Aorta (tissue), 5 donors: ENCODE measurements at places on chromosomes 5 and 9. TPM values are rescaled to one million over a fixed set of nuclear protein-coding genes. Genes with fewer than 3 reads are reported as not detected.
A peak's percentile ranks its signal among the peaks of the same experiment; 100 is the strongest.

DNA sequence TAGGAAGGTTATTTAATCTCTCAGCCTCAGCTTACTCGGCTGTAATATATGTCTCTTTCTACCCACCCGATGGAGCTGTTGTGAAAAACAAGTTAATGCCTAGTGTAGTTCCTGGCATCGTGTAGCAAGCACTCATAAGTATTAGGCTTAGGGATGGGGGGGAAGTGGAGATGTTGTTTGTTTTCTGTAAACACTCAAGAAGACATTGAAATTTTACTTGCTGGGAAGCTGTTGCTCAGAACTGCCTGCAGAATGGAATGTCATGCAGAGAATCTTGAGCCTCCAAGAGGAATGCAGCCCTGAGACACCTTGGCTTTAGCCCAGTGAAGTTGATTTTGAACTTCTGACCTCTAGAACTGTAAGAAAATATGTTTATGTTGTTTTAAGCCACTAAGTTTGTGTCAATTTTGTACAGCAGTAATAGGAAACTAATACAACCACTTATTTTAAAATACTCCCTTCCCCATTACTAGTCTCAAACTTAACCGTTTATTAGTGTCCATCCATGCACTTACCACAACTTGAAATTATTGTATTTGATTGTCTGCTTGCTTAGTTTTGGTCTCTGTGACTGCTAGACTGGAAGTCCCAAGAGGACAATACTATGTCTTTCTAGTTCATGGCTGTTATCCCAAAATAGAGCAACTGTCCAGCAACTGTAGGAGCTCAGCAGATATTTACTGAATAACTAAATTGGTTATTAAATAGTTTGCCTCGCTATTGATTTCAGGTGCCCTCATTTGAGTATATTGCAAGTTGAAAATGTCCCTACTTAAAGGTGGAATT, 53.8 kb downstream of the MFAP3 start:
- no peak for DNase-seq

- no peak for DNase-seq
Observed at GRCh38 chr9:92406477-92406876, 2.1 kb upstream of the OGN start.

Gene MYO10
- 5.3 TPM for polyA plus RNA-seq

GRCh38 chr9:97723819-97724218, 26.7 kb upstream of the XPA start:
- no peak for DNase-seq

DNA sequence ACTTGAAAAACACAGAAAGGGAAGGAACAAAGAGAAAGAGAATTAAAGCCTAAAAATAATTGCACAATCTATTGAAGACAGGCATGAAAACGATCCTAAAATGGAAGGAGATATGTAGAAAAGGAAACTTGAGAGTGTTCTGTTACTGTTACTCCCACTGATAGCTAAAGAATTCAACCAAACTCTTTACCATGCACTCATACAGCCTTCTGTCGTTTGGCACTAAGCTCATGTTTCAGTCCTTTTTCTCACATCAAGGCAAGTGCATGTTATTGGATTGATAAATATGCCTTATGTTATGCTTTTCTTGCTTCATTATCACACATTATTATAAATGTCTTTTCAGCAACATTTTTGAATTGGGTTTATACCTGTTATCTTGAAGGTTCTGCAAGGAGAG, 696.5 kb downstream of the EFNA5 start:
- no peak for DNase-seq

GRCh38 chr5:54249210-54250028, 61.0 kb downstream of the ARL15 start:
- DNase-seq: peak; percentile 48

Gene ZNF618
- 4.9 TPM for polyA plus RNA-seq

DNA sequence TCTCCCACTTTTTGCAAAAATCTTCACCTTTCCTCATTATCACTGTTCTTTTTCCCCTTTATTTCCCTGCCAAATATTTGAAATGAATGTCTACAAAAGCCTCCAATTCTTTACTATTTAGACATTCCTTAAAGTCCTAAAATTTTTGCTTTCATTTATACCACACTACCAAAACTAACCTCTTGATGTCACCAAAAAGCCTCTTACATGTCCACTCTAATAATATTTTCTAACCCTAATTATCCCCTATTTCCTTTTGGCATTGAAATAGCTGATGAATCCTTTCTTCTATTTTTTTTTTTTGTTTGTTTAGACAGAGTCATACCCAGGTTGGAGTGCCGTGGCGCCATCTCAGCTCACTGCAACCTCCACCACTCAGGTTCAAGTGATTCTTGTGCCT, 32.3 kb upstream of the NRG2 start:
- DNase-seq: no peak

GRCh38 chr9:116101516-116101915, 52.1 kb upstream of the PAPPA start:
- no peak for DNase-seq

DNA sequence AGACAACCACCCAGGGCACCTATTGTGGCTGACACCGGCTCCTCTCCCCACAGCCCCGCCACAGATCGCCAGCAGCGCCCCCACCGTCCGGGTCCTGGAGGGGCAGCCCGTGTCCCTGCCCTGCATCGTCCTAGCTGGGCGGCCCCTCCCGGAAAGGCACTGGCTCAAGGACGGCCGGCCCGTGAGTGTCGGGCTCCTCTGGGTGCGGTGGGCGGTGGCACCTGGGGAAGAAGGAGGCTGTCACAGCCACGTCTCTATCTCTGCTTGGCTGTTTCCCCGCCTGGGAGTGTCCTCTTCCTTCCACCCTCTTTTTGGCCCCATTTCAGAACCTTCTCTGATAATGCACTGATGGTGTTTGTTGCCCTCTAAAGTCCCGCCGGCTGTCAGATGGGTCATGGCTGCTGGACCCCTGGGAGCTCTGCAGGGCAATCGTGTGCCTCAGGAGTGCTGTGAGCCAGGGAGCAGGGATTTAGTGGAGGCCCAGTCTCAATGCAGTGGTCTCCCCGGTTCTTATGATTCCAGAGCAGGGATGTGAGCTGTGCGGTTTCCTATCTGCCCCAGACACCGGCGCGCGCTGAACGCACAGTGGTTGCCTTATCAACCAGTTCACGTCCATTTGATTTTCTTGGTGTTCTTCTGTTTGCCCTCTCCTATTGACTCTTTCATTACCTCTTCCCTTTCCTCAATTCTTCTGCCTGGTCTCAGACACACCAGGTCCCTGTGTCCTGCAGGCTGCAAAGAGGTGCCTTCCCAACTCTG, 55.3 kb downstream of the HMCN2 start:
- no peak for DNase-seq

Gene MVB12B
- 2.0 TPM for polyA plus RNA-seq
